ENCODE measurements at places on chromosomes 16 and 17. TPM values are rescaled to one million over a fixed set of nuclear protein-coding genes. Genes with fewer than 3 reads are reported as not detected.

DNA sequence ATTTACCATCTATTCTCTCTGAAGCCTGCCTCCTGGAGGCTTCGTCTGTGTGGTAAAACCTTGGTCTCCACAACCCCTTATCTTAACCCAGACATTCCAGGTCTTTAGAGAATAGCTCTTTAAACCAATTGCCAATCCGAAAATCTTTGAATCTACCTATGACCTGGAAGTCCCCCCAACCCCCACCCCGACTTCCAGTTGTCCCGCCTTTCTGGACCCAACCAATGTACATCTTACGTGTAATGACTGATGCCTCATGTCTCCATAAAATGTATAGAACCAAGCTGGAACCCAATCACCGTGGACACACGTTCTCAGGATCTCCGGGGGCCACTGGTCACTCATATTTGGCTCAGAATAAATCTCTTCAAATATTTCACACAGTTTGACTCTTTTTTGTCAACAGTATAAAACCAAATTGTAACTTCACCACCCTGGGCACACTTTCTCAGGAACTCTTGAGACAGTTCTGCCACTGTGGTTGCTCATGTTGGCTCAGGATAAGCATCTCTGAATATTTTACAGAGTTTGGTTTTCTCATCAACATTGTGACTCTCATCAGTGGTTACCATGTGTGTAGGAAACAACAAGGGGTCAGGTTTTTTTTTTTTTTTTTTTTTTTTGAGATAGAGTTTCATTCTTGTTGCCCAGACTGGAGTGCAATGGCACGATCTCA, 18.1 kb upstream of the DNAH17 start:
- no peak overlapping the region for H3K4me3 ChIP-seq
- H3K4me1 ChIP-seq, result peaks cover 81% of the 10 kb centered on the region
- DNase-seq, result peak; percentile 3
- no peaks in the 10 kb centered on the region for H3K27me3 ChIP-seq

DNA sequence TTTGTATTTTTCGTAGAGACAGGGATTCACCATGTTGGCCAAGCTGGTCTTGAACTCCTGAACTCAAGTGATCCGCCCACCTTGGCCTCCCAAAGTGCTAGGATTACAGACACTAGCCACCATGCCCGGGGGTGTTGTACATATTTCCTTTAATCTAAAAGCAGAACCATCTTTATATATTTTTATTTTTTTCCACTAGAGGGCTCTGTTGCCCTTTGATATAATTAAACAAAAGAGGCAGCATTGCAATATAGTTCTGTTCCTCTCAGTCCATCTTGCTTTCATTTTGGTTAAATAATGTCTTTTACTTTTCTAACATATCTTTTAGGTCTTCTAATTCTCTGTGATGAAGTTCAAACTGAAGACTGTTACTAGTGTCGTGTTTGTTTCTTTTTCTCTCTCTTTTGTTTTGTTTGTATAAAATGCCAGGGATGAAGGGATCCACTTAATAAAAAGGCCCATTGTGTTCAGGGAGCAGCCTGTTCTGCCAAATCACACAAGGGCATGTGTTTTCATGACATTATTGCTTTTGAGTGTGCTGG, 23.4 kb downstream of the WWOX start:
- peaks cover 20% of the 10 kb centered on the region for H3K4me1 ChIP-seq
- no peaks in the 10 kb centered on the region for H3K27me3 ChIP-seq
- H3K27ac ChIP-seq, result peak overlapping the region; percentile 95
- H3K4me3 ChIP-seq, result peak overlapping the region; percentile 48
- H3K36me3 ChIP-seq, result peaks cover 4% of the 10 kb centered on the region

DNA sequence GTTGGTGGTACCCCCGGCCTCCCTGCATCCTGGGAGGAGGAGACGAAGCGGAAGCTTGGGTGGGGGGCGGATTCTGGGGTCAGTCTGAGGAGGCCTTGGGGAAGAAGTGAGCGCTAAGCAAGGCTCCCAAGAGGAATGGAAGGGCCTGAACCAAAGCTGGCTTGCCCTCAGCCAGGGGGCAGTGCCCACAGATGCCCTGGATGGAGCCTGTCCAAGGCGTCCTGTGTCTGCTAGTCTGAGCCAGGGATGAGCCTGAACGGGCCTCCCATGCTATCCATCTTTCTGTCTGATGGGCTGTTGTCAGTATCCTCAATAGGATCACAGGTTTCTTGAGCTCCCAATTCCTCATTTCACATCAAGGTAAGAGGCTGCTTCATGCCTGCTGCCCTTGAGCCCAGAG, 122.3 kb upstream of the LHX1 start:
- DNase-seq, result peak; percentile 52
- H3K4me3 ChIP-seq, result no peak overlapping the region
- H3K27me3 ChIP-seq, result peaks cover 76% of the 10 kb centered on the region
- H3K27ac ChIP-seq, result no peak overlapping the region
- H3K4me1 ChIP-seq, result no peaks in the 10 kb centered on the region
- no peaks in the 10 kb centered on the region for H3K36me3 ChIP-seq

The TP53TG3 gene
- not detected for total RNA-seq

All from chondrocyte (in vitro differentiated cells).